ENCODE measurements at places on chromosomes 16 and 17.

- DNase-seq, result no peak
Observed at GRCh38 chr16:85123891-85124635, 11.8 kb upstream of the CIBAR2 start.

- DNase-seq, result no peak
Observed at GRCh38 chr16:79897453-79898146, 297.1 kb upstream of the MAF start.

DNA sequence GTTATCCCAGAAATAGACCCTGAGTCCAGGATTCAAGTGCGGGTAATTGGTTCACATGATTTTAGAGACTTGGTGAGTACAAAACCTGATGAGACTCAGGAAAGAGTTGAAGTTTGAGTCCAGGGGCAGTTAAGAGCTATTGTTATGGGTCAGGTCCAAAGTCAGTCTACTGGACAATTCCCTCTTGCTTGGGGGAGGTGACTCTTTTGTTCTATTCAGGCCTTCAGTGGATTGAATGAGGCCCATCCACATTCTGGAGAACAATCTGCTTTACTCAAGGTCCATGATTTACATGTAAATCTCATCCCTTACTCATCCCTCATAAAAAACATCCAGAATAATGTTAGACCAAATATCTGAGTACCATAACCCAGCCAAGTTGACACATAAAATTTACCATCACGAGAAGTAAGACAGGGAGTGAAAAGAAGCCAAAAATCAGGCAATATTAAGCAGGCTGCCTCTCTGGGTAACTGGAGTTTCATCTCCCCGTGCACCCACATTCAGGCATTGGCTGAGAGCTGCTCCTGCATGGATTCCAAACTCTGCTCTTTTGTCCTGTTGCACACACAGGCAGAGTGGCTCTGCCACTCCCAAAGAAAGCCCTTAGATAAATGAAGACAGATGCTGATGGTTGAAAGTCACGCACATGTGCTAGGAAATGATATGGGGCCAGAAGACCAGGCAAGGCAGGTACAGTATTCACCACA lies 156.0 kb upstream of the SALL1 start:
- DNase-seq, result no peak

GRCh38 chr16:13372421-13372820 lies 471.0 kb downstream of the SHISA9 start:
- DNase-seq, result no peak

DNA sequence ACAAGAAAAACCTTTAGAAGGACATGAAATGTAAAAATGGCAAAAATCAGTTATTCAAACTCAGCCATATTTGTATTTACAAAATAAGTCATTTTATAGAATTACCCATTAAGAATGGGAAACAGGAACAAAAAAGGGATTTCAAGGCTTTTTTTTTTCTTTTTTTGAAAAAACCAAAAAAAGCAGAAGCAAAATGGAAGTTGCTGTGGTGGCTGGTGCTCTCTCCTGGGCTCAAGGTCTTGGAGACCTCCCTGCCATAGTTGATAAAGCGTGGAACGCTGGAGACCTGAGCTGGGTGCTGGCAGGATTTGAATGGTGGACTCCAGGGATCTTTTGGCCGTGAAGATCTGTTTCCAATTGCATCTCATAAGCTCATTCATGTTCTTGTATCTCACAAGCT lies 3.1 kb downstream of the PLCG2 start:
- DNase-seq, result no peak

DNA sequence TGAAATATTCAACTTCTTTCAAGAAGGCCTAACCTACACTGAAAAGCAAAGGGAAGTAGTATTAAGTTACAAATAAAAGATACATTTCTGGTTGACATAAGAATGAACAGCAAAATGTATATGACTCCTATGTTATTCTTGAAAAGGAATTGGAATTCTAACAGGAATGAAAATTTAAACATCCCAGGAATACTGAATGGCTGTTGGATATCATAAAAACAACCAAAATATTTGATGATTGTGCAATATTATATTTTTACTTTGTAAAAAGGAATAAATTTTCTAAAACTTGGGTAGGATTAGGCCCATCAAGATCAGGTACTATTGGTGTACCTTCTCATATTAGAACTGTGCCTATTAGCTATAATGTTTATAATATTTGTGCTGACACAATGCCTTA lies 50.0 kb downstream of the CYB5B start:
- DNase-seq, result no peak

DNA sequence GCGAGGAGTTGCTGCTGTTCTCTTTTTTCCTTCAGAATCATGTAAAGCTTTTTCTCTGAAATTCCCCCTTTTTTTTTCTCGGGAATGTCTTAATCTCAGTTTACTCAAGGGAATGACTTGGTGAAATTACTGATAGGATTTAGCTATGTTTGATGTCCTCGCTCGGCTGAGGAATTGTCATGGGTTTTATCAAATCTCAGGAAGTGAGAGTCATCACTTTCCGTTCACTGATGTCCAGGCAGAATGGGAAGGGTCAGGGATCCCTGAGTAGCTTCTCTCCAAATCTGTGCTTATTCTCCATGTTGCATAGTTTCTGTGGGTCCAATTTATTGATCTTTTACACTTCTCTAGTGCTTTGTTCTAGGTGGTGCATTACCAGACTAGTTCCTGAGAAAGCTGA lies 6.3 kb downstream of the IGSF6 start:
- DNase-seq, result no peak

DNA sequence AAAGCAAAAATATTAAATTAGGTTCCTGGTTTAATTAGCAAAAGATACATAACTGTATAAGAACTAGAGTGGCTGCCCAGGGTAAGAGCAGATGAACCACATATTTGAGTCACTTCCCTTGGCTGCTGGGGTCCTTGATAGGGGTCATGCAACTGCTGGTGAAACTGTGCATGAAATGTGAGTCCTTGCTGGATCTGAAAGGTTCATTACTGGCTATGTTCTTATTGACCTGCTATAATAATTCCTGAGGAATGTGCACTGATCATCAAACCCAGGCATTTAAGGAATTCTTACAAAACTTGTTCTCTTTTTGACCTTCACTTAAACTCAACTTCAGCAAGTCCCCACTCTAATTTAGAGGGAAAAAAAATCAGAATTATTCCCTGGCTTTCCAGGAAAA lies 183.4 kb downstream of the ZNF18 start:
- no peak for DNase-seq

GRCh38 chr17:57588086-57588485 lies 157.0 kb downstream of the CCDC182 start:
- no peak for DNase-seq

DNA sequence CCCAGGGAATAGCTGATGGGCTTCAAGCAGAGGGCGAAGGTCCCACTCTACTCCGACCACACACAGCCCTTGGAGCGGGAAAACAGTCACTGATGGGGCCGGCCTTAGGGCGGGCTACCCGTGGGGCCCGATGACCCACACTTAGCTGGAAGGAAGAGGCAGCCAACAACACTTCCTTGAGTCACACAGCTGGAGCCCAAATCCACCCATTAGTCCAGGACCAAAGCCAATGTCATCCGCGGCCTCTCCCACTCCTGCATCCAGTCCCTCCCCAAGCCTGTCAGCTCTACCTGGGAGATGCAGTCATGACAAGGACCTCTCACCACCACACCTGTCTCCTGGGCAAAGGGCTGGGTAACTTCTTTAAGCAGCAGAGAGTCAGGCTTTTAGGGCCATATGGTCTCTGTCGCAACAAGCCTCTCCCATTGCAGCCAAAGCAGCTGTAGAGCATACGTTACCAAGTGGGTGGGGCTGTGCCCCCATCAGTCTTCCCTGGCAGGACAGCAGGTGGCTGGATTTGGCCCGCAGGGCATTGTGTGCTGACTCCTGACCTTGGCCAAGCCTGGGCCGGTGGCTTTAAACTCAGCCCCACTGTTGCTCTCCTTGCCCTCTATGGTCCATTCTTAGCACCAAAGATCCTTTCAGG lies 110.7 kb downstream of the SOCS1 start:
- no peak for DNase-seq

- DNase-seq, result no peak
Observed at GRCh38 chr17:64158831-64159590, 29.1 kb upstream of the ERN1 start.

GRCh38 chr17:76149214-76149613 lies 8.2 kb upstream of the FOXJ1 start:
- no peak for DNase-seq

DNA sequence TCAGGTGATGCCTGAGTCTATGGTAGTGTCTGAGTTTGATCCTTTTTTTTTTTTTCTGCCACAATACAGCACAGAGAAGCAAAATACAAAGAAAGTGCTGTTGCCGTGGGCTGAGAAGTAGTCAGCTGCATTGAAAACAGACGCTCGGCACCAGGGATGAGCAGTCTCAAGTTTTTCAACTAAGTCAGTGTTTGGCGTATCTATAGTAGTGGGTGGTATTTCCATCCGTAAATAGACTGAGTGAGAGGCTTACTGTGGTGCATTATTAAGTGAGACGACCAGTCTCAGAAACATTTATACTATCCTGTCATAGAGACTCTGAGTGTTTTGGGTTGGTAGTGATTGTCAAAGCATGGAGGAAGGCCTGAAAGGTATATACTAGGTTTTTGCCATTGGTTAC lies 221.3 kb downstream of the SNX29 start:
- DNase-seq, result no peak

GRCh38 chr16:27739606-27740357 lies 189.8 kb downstream of the KATNIP start:
- DNase-seq, result no peak

GRCh38 chr17:81066771-81067315 lies 31.9 kb downstream of the BAIAP2 start:
- DNase-seq, result no peak

GRCh38 chr17:68775318-68775717 lies 174.2 kb upstream of the FAM20A start:
- no peak for DNase-seq

DNA sequence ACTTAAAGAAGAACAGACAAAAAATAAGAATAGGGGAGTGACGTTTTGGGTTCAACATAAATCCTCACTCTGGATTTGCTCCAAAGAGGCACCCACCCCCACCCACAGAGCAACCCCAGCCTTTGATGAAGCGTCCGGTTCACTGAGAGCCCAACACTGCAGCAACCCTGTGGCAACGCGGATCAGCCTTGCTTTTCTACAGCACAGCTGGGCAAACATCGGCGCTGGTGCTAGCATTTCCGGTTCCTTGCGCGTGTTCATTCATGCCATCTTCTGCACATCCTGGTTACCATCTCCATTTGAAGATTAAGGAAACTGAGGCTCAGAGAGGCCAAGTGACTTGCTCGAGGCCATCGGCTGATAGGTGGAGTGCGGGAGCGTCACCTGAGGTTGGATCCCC lies 8.7 kb upstream of the GINS2 start:
- no peak for DNase-seq

DNA sequence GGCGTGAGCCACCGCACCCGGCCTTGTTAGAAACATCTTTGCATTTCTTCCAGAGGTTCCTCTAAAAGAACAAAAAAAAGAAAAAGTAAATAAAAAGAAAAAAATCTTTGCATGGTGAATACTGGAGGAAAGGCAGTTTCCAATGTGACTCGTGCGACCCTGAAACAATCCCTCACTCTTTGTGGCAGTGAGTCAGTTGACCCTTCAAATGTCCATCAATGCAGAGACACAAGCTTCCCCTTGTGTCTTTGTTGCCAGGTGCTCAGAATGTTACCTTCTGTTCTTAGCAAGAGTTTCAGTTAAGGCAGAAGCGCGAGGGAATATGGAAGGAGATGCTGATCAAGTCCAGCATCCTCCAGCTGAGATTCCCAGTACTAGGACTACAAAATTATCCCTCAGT lies 16.4 kb downstream of the CACNG4 start:
- no peak for DNase-seq

DNA sequence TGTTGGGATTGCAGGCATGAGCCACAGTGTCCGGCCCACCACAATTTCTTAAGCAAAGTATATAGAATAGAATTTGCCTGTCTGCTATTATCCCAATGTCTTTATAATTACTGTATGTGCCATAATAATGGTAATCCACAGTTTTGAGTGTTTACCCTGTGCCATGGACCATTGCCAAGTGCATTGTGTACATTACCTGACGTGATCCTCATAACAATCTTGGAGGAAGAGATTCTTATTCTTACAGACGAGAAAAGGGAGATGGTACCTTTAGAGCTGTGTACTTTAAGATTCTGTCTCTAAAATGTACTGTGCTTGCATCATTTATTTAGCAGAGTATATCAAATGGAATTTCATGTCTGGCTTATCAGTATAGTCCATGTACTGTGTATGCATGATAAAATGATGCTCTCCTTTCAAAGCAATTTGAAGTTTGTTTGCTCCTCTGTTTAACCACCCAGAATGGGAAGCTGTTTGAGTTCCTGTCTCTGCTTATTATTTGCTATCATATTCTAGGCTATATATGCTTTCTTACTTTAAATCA lies 13.8 kb upstream of the CDR2 start:
- DNase-seq, result no peak

GRCh38 chr17:11340803-11341202 lies 99.8 kb downstream of the SHISA6 start:
- no peak for DNase-seq

- peak; percentile 44 for DNase-seq
Observed at GRCh38 chr16:85296859-85297660, 184.8 kb upstream of the CIBAR2 start.

DNA sequence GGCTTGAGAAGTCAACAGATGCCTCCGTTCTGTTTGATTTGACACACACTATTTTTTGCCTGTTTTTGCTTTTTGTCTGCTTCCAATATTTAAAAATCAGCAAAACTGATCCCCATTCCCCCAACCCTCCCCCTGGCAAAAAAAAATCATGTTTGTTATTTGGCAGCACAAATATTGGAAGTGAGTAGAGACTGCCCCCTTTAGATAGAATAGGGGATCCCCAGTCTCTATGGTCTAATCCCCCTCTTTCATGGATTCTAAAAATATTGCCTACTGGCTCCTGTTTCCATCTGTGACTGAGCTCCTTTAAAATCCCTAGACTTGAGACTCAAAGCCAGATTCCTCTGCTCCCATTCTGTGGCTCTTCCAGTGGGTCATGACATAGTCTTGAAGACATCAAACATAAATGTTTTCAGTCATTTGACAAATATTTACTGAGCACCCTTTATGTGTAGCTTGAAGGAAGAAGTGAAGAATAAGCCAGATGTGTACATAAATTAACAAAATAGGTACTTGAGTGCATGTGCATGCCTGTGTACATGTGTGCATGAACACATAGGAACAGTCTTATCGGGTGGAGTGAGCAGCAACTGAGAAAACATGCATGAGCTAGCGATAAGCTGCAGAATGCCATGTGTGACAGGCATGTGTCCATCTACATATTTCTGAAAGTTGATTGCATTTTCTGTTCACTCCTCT lies 101.2 kb downstream of the SALL1 start:
- no peak for DNase-seq

GRCh38 chr16:15529673-15530072 lies 95.3 kb downstream of the BMERB1 start:
- DNase-seq, result no peak
